ENCODE measurements at places on chromosomes 2 and 18.

DNA sequence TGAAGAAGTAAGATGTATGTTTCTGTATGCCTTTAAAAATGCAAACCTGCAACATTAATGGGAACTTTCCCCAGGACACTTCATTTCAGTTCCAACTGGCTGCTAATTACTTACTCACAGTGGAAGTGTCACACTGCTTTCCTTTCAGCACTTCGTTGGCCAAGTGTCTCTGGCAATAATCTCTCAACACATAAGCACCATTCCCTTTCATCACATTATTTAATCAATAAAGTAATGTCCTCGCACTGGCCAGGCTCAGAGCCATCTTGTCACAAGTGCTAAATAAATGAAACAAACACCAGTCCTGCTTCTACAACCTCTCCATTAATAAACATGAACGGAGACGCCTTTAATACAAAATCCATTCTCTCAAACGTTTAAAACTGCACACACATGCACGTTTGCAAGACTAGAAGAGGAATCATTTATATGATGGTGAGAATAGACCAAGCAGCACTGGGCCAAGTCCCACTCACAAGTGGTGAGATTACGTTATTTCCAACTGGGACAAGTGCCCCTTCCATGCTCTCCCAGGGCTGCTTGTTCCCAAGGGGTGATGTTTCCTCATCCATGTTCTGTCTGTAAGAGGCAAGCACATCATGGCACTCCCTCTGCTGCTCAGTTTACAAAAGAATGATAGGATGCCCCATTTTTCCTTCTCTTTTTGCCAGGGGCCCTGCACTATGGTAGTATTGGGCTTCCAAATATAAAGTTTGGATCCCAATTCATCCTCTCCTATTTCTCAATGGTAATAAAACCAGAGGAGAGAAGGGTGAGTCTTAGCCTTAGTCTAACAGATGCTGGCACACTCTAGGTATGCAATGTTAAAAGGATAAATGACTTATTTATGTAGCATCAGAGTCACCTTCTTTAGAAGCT is 56.8 kb upstream of the ETAA1 start:
- DNase-seq = no peak

GRCh38 chr2:224816816-224817215 is 100.7 kb upstream of the CCDC195 start:
- DNase-seq = no peak

DNA sequence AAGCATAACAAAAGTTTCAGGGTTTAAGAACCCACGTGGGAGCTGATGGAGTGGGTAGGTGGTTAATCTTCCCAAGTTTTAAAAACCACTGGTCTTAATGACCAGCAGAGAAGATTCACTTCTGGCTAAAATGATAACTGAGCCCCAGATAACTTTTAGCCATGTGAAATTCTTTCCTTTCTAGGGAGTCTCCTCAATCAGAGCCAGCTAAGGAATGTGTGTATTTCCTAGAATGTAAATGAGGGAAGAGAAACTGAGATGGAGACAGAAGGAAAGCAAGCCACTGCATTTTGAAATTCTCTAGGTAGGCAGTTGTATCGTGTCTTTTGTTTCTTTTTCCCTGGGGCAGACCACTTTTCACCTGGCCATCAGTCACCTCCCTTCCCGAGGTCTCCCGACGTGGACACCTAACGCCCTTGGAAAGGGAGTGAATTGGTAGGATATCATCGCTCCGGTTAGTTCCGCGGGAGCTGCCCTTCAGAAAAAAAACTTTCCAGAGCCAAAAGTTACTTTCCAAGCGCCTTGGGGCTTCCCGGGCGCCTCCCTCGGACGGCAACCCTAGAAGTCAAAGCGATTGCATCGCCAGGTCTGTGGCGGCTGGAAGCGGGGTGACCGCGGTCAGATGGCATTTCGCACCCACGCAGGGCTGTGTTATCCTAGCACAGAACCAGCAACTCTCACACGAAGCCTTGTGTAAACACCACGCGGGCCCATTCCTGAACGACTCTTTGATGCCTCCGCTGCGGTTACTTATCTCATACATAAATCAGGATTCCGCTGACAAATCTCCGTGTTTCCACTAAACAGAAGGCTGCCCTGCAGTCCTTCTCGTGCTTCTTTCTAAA is 1.3 kb downstream of the COLEC12 start:
- DNase-seq = no peak

DNA sequence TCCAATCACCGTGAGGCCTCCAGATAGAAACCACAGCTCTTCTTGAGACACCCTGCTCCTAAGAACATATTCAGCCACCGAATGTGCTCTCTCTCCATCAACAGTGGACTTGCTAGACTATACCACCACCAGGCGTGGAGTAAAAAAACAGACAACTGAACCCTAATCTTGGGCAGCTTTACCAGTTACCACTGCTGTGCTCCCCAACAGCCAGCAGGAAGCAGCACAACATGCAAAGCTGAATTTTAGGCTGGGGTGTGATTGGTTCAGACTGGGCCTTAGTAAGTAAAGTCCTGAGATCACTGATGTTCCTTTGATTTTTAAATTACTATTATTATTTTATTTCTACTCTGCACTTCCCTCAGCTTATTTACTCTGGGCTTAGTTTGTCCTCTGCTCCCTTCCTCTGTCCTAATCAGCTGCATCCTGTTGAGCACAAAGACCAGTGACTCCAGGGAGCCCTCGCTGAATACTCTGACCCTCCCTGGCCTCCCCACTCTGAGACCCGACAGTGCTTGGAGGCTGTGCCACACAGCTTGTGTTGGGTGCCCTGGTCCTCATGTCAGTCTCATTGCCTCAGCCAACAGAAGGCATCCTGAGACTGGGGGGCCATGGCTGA is 21.9 kb downstream of the MRPL35 start:
- peak; percentile 76 for DNase-seq

- DNase-seq = no peak
Measured at GRCh38 chr18:65436430-65436829, 314.4 kb upstream of the CDH7 start.

DNA sequence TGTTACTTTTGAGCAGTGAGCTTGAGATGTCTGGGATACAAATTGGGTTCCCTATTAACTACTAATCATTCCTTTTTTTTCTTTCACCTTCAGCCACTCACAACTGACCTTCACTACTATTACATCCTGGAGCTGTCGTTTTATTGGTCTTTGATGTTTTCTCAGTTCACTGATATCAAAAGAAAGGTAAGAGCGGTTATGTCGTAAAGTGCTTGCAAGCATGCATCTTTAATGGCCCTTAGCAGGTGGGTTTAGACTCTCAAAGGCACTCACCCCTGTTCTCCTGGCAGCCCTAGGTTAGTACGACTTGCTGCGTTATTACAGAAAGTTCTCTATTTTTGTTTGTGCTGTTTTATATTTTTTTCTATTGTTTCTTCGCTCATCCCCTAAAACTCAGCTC is 107.6 kb upstream of the NOSTRIN start:
- no peak for DNase-seq

- no peak for DNase-seq
Measured at GRCh38 chr2:239670463-239671120, 269.8 kb upstream of the HDAC4 start.

GRCh38 chr2:100242891-100243619 is 79.2 kb downstream of the LONRF2 start:
- DNase-seq = peak; percentile 46

GRCh38 chr2:38095996-38096861 is 20.3 kb upstream of the CYP1B1 start:
- no peak for DNase-seq

DNA sequence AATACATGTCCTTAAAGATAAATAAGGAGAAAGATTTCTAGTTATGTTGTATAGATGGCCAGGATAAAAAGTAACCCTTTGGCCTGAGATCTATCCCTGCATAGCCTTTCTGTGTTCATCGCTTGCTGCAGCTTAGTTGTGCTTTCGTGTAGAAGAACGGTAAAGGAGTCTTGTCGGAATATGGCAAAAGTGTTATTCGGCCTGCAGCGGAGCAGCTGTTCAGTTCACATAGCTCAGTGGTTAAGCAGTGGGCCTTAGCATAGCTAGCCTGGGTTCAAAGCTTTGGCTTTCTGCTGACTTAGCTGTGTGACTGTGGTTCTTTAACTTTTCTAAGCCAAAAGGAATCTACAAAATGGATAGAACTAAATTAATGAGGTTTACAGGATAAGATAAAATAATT is 55.4 kb downstream of the MALT1 start:
- DNase-seq = no peak

GRCh38 chr2:164567335-164567989 is 53.8 kb downstream of the GRB14 start:
- no peak for DNase-seq

GRCh38 chr2:168706806-168707205 is 95.6 kb upstream of the NOSTRIN start:
- DNase-seq = no peak

DNA sequence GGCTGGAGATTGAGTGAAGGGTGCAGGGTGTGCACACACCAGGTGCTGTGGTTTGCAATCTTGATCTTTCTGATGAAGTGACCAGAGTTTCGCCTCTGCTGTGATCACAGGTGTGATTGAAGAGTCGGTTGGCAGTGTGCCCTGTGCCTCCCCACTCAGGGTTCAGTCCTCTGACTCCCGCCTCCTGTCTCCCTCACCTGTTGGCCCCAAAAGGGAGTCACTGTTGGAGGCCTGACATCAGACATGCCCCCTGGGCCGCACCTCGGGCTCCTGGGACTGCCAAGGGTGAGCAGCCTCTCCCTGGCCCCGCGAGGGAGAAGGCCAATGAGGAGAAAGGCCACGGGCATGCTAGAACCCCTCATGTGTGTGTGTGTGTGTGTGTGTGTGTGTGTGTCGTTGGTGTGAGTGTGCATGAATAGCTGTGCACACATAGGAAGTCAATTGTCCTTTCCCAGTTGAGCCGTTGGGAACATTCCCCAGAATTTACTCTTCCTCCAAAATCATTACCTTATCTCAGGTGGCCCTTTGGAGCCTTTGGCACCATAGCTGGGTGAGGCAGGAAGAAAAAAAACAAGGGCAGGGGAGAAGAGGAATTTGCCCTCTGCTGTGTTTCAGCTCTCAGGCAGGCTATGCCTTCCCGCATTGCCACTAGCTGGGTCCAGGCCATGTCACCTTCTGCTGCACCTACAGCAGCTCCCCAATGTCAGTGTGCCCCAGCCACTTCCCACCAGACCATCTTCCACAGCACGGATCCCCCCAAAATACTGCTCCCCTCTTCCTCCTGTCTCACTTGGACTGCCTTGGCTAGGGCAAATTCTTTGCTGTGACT is 78.1 kb upstream of the LAPTM4A start:
- DNase-seq = no peak
